ENCODE measurements at places on chromosomes 7 and 10.
A peak's percentile ranks its signal among the peaks of the same experiment; 100 is the strongest.

DNA sequence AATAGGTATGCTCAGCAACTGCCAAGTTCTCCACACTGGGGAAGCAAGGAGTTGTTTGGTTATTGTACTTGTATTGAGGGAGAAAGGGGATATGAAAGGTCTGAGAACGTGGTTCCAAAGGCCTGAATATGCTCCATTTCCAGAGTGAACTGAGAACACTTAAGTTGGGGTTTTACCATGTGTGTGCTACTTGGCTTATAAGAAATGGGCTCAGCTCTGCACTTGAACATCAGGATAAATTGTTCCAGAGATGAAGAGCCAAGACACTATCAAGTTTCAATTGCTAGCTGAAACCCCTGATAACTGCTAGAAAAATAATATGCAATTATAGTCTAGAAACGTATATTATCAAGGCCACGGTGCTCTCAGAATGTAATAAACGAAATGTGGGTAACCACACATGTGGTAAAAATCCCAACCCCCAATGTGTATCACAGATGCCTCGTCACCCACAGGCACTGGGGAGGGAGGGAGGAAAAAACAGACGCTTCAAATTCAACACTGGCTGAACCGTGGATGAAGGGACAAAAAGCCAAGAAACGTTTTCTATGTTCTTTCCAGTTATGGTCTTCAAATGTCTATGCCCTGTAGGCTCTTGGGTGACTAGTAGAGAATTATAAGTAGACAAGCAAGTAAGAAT lies 16.3 kb downstream of the ELMO1 start:
- DNase-seq = no peak

GRCh38 chr7:116027786-116028185 lies 2.8 kb downstream of the TFEC start:
- no peak for DNase-seq

- DNase-seq = peak; percentile 85
Observed at GRCh38 chr10:119737823-119738222, 12.0 kb downstream of the INPP5F start.

GRCh38 chr7:30970074-30970473 lies 6.3 kb downstream of the GHRHR start:
- DNase-seq = no peak

DNA sequence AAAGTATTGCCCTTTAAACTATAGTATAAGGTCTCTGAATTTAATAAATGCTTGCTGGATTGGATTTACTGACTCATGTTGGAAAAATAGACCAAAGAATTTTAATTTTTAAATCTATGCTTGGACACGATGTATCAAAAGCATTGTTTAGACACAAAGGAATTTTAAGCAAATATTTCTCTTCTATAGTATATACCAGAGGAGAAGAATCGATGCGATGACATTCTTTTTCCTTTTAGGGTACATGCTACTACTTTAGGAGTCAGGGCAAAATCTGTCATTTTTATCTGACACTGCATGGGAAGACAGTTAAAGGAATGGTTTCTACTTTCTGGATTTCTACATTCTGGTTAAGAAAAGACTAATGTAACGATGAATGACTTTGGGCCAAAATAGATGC lies 339.9 kb downstream of the BMPER start:
- DNase-seq = no peak

GRCh38 chr10:79608505-79609375 lies 2.0 kb upstream of the SFTPA1 start:
- peak; percentile 24 for DNase-seq

DNA sequence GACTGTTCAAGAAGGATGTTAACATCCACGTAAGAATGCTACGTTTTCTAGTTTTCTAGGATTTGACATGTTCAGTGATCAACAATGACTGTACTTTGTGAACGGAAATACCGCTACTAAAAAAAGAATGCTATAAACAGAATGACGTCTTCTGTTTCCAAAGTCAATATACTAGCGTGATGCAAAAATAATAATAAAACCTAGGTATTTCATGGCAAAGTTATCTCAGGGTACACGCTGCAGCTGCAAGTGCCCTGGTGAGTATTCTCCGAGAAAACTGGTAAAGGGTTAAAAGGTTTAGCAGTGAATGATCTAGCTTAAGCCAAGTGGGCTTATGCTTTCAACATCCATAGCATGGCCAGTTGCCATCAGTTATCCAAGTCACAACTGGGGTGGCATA lies 653.3 kb upstream of the PFKP start:
- DNase-seq = no peak

DNA sequence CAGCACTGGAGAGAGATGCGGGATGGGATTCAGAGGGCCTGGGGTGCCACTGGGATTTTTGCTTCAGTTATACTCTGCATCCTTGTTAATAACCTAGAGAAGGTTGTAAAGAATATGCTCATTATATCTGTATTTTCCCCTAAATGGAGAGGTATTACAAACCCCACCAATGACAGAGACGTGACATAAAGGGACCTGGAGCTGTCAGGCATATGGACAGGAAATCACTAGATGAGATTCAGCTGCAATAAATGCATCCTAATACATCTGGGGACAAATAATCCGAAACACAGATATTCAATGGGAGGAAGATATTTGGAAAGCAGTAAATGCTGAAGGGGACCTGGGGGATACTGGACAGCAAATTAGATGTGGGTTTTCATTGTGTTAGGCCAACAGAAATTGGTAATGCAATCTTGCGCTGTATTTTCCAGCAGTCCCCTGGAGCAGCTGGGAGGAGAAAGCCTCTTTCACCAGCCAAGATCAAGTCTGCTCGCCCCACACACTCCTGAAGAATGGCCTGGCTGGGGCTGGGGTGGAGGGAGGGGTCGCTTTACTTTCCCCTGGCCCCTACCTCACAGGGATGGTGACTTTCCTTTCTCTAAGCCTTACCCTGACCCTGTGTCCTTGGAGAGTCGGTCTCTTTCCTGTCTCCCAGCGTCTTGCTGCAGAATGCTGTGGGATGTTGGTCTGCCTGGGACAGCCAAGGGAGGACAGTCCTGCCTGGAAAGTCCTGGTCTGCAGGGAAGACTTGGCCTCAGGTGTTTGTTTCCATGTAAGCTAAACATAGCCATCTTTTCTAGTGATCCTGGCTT lies 653.8 kb downstream of the LRMDA start:
- DNase-seq = no peak

DNA sequence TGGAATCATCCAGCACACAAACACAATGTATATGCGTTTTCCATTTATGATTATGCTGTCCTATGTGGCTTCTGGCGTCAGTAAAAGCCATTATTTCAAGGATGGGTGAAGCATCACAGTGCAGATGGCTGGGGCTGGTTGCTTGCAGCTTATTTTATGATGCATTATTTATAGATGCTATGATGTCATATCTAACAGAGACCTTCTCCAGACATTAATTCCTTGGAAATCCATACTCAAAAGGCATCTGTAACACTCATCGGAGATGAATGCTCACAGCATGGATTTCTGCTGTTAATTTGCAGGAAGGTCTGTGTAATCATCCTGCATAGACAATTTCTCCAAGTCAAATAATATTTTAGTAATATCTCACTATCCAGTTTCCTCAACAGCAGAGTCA lies 7.2 kb downstream of the RGS10 start:
- DNase-seq = peak; percentile 78

DNA sequence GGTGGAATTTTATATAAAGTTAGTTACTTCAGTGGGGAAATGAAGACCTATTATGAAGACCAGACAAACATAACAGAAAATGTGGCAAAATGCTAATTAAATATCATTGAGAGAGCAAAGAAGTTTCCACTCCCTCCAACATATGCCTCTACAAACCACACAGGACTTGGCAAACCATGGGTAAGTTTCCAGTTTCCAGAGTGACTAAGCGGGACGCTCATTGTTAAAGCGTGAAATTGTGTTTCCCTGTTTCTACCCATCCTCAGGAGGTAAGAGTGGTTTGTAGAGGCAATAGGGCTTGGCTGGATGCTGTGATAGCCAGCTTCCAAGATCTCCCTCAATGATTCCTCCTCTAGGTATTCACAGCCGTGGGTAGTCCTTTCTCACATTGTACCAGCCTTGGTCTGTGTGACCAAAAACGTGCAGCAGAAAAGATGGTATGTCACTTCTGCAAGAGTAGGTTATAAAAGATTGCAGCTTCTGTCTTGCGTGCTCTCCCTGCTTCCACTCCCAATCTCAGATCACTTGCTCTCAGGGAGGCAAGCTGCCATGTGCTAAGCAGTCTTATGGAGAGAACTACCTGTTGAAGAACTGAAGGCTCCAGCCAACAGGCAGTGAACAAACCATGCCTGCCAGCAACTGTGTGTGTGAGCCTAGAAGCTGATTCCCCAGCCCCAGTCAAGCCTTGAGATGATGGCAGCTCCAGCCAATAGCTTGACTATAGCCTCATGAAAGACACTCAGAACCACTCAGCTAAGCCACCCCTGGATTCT lies 35.7 kb downstream of the CBX3 start:
- DNase-seq = no peak

- no peak for DNase-seq
Observed at GRCh38 chr10:78609976-78610375, 458.8 kb upstream of the ZMIZ1 start.

DNA sequence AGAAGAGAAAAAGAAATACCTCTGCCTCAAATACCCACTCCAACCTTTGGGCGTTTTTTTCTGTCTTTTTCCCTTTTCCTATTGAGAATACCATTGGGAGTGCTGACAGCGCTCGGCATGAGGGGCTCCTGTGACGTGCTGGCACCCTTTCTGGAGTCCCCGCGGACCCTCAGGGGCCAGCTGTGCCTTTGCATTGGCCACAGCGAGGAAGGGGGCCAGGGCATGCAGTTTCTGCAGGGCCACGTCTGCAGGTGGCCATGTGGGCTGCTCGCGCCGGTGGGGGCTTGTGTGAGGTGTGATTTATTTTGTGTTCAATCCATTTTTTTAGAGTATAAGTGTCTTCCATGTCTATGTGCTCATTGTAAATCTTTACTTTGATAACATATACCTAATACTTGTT lies 57.4 kb downstream of the INPP5A start:
- DNase-seq = no peak

- no peak for DNase-seq
Observed at GRCh38 chr10:118580702-118581101, 14.7 kb downstream of the PRLHR start.

- no peak for DNase-seq
Observed at GRCh38 chr7:118300177-118300576, 75.7 kb downstream of the ANKRD7 start.

DNA sequence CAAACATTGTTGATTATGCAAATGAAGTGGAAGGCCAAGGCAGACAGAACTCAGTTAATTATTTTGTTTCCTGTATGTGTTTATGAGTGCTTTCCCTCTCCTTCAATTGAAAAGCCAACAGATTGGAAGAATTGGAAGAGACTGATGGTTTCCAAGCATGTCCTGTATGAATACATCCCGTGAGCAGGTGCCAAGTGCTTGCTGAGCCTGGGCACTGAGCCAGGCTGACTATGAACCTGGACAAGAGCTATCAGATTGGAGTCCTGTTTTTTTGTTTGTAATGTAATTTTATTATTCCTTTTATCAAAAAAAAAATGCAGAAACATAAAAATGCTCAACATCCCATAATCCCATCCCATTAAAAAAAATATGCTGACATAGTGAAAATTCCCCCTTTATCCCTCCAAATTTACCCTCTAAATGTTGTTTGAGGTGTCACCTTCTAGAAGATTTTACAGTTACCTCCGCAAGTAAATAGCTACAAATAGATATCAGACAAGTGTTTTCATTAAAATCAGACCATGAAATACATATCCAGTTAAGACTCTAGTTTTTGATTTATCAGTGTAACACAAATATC lies 449.5 kb downstream of the GRID1 start:
- DNase-seq = no peak

DNA sequence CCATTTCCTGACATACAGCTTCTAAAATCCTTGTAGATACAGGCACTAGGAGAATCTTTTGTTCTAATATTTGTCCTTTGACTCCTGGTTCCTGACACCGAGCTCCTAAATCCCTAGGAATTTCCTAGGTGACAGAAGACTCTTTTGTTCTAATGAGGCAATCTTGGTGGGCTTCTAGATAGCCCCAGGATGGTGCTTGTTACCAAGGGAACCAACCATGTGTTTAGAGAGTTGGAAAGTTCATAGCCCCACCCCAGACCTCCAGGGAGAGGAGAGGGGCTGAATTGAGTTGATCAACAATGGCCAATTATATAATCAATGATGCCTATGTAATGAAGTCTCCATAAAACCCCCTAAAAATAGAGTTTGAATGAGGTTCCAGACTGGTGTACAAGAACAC lies 145.1 kb downstream of the JMJD1C start:
- no peak for DNase-seq

DNA sequence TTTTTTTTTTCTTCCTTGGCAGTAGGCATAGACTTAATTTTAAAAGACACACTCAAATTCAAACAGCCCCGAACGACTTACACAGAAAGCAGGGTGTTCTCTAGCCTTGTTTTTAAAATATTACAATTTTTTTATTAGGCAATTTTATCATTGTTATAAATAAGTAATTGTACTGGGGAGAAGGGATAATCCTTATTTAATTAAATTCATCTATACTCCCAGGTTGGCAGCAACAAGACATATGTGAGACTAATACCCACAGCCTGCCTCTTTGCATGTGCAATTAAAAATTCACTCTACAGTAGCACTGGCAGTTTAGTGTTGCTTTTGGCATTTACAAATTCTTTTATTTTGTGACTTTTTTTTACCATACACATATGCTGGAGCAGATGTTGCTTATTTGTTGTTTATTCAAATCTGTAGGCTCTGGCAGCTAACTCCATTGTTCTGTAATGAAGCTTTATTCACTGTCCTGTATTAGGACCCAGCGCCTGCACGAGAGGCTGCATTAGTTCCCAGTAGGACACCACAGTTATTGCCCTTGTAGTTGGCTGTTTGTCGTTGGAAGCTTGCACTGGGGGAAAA lies 84.9 kb upstream of the PPP1R17 start:
- no peak for DNase-seq

DNA sequence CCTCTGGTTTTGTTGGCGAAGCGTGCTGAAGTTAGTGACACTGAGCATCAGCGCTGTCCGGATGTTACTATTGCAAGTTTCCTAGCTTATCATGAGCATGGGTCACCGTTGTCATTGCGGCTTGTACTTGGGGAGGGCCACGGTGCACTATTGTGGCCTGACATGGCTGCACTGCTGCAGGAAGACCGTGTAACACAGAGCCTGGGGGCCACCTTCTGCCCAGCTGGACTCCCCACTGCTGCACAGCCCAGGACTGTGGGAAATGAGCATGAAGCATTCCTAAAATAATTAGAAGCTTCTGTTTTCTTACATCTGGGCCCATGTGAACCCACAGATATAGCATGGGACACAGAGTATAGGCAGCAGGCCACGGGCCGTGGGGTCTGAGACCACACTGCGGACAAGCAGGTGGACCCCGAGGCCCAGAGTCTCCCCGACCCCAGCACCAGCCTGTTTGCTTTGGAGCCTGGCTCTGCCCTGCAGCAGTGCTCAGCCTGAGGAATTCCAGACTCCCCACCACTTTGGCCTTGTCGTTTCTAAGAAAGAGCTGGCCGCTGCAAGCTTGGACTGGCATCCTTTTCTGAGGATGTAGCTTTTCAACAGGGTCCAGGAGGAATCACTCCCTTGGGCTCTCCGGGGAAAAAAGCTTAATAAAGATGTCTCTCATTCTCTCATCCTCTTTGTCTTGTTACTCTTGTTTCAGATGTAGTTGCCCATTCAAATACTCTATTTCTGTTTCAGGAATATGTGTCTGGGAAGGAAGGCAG lies 179.2 kb downstream of the CCDC3 start:
- DNase-seq = peak; percentile 7

- DNase-seq = no peak
Observed at GRCh38 chr7:30411173-30411572, 67.4 kb downstream of the NOD1 start.
